Lower lobe of right lung (tissue), 2 donors: ENCODE measurements at places on chromosomes 3 and 15.
A peak's percentile ranks its signal among the peaks of the same experiment; 100 is the strongest.

- DNase-seq = no peak
Measured at GRCh38 chr3:112030901-112031300, 3.6 kb upstream of the TMPRSS7 start.

DNA sequence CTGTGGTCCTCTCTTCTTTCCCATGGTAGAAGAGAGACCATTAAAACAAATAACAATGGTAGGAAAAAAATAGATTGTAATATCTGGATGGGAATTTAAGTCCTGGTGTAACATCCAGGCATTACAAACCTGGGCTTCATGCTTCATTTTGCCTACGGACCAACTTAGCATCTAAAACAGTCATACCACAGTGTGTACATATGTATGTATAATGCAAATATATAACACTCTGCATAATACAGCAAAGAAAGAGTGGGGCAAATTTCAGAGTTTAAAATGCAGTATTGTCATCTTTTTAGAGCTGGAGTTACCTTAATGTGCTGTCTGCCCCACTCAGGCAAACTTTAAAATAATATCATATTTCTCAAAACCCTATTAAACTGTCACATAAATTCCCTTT is 298.2 kb downstream of the AGBL1 start:
- DNase-seq = no peak

- no peak for DNase-seq
Measured at GRCh38 chr3:64049136-64049535, 25.8 kb upstream of the PSMD6 start.

DNA sequence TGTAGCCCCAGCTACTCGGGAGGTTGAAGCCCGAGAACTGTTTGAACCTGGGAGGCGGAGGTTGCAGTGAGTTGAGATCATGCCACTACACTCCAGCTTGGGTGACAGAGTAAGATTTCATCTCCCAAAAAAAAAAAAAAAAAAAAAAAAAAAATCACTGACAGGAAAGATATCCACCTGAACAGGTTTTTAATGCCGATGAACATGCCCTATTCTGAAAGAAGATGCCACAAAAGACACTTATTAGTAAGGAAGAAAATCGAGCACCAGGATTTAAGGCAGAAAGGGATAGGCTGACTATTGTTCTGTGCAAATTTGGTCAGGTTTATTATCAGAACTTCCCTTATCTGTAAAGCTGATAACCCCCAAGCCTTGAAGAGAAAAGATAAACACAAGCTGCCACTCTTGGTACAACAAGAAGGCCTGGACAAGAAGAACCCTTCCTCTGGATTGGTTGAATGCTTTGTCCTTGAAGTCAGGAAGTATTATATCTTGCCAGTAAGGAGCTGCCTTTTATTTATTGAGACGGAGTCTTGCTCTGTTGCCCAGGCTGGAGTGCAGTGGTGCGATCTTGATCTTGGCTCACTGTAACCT is 2.7 kb upstream of the PARP16 start:
- DNase-seq = no peak

DNA sequence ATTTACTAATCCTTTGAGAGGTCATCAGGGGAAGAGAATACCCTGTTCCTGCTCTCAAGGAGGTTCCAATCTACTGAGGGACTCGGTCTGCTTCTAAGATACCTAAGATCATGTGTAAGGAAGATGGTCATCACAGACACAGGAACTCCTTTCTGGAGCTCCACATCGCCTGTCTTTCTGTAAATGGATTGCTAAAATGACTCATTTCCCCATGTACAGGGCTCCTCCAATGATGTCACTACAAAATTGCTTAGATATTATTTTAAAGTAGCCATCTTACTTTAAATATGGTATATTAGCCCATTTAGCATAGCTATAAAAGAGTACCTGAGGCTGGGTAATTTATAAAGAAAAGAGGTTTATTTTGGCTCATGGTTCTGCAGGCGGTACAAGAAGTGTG is 206.1 kb upstream of the PROK2 start:
- DNase-seq = no peak

GRCh38 chr15:37794947-37795346 is 139.5 kb upstream of the TMCO5A start:
- DNase-seq = no peak

DNA sequence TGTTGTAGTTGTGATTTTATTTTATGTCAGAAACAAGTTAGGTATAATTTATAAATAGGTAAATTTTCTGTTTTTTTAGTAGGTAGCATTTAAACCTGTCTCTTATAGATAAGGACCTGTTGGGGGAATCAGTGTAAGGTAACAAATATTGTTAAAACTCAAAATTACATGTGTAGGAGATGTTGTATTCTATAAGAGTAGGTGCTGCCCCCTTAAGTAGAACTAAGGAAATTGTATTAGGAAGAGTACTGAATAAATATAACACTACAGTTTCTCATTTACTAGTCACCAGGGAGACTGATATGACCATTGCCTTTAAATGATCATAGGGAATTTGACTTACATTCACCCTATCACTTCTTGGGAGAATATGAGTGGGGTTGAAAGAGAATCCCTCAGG is 31.2 kb downstream of the SLC25A36 start:
- no peak for DNase-seq

DNA sequence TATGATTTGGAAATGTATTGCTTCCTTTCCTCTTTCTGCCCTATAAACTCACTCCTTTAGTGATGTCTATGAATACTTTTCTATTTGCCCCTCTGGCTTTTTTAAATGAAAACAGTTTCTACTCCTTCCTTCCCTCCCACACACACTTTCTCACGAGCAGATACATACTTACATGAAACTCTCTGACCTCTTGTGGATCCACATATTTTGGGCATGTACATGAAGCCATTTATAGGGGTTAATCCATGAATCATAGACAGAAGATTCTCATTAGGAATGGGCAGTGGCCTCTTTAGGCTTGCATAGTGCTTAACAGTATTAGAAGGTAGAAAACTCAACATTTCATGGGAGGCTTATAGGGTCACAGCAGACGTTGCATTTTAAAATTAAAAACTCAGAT is 24.8 kb downstream of the ANAPC13 start:
- DNase-seq = no peak

DNA sequence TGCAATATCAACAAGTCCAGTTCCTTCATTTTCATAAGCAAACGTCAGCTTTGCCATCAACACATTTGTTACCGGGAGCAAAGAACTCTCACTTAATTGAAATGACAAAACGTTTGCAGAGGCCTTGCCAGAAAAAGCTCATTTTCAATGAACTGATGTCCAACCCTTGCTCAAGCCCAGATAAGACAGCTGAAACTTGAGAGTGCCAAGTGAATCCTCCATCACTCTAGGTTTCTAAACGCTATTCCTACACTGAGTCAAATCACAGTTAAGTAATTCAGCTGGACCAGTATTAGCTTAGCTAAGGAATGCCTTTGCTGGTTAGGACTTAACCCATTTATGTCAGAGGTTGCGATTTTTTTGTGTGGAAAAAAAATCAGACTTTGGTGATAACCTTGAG is 11.5 kb downstream of the CHSY1 start:
- no peak for DNase-seq

GRCh38 chr15:64105113-64105704 is 9.4 kb downstream of the SNX1 start:
- DNase-seq = no peak

DNA sequence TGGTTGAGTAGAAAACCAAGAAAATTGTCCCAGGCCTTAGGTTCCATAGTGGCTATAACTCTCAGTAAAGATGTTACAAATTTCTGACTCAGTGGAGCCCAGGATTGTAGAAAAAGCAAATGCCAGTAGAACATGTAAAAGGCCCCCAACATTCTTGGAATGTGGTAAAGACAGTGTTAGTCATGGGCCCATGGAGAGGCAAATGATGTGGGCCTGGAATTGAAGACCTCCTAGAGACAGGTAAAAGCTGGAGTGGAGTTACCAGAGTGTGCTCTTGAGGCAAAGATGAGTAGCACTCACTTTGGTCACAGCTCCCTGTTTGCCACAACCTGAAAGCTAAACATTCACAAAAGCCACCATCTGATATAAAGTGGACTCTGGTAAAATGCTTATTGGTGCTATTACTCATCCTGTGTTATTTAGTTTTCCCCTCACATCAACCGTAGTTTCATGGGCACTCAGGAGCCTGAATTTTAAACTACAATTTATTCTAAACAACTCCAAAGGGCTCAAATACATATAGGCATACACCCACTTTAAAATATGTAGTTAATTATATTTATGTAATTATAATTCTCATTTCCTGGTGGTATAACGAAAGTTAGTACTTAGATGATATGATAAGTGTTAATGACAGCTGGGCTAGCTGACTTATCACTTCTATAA is 359.6 kb upstream of the NECTIN3 start:
- no peak for DNase-seq

DNA sequence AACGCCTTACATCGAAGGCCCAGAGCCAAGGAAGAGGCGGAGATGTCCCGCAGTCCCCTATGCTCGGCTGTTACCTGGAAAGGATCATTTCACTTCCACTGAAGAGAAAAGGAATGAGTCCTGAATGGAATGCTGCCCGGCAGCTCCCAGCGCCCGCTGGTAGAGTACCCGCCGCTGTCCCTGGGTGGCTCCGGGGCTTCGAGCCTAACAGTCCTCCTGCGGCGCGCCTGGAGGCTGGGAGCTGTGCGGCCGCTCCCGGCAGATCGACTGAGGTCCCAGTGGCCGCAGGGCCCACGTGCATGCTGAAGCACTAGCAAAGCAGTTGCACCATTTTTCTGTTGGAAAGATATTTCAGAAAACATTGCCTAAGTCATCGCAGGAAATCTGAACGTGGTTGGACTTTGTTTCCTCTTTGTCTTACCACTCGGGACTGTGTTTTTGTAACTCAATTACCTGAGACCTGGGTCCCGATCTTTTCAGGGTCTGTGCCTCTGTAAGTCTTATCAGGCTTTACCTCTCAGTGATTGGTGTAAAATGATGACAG is 984 bp downstream of the RNU6-1 start:
- DNase-seq = peak; percentile 86

GRCh38 chr3:142723665-142723967 is 218 bp upstream of the TRPC1 start:
- DNase-seq = no peak

GRCh38 chr15:68418611-68419161 is 13.3 kb downstream of the ITGA11 start:
- no peak for DNase-seq

DNA sequence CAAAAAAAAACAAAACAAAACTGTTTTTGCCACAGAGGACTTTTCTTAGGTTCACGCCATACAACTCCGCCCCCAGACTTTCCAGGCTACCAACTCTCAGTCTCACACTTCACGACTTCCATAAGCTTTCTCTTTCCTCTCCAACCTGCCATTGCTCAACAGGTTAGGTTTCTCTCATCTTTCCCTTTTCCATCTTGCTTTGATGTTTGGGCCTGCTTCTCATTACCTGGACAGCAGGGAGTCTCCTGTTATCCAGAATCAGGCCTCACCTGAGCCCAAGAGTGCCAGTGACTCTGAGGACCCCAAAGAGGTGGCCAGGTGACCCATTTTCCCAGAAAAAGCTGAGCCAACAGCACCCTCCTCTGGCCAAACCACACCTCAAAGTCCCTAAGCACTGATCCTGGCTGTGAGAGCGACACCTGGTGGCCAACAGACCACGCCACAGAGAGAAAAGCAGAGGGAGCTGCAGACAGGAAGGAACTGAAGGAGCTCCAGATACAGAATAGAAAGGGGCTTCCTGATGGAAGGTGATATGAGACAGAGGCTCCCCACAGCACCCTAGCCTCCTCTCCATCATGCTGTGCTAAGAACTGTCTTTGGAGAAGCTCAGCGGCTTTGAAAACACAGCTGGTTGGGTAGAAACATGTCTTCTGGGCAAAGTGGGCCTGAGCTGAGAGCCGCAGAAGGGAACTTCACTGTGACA is 4.0 kb downstream of the CCDC51 start:
- DNase-seq = peak; percentile 87

- peak; percentile 86 for DNase-seq
Measured at GRCh38 chr3:12405432-12406272, 78.6 kb upstream of the TSEN2 start.

- DNase-seq = no peak
Measured at GRCh38 chr15:85125056-85125661, 143.5 kb downstream of the PDE8A start.

DNA sequence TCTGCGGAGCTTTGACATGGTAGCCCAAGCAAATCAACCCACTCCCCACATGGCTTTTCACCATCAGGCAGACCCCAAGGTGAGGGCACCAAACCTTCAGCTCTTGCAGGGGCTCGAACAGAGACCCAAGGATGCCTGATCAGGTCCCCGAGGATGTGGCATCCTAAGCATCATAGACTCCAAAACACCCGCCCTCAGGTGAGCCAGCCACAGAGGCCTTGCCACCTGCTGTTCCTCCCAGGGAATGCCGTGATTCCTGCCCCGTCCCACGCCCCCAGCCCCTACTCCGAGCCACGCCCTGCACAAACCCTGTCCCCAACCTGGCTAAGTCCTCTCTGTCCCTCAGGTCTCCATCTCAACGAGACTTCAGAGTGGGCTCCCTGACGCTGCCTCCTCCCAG is 34.7 kb upstream of the SLC41A3 start:
- no peak for DNase-seq

DNA sequence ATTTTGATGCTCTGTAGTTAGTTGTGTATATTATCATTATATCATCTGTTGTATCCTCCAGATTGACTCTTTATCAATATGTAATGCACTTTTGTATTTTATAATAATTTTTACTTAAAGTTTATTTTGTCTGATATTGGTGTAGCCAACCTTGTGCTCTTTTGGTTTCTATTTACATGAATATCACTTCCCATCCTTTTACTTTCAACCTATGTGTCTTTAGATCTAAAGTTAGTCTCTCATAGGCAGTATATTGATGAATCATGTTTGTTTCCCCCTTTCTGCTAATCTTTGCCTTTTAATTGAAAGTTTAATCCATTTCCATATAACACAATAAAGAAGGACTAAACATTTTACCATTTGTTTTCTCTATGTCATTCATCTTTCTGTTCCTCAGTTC is 28.1 kb upstream of the CD200R1L start:
- no peak for DNase-seq

DNA sequence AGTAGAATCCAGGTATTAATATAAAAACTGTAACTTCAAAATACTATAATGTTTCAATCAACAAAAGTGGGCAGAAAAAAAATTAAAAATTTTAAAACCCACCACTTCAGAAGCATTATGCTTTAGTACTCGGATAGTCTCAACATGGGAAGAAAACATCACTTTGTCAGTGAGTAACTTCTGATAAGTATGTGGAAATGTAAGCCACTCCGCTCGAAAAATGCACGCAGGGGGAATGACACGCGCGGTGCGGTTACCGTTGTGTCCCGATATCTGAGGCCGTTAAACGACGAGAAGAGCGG is 656 bp downstream of the NGLY1 start:
- no peak for DNase-seq

GRCh38 chr15:67685008-67685599 is 140.2 kb upstream of the SKOR1 start:
- no peak for DNase-seq

GRCh38 chr3:195762249-195762585 is 41.4 kb downstream of the MUC20 start:
- DNase-seq = peak; percentile 30

GRCh38 chr15:78044407-78045155 is 32.9 kb downstream of the TBC1D2B start:
- no peak for DNase-seq

GRCh38 chr3:33167716-33168336 is 50.8 kb downstream of the SUSD5 start:
- no peak for DNase-seq

GRCh38 chr3:40387001-40387894 is at the start of gene ENTPD3:
ENTPD3 (plus strand) TSS chr3:40387184; CDS start chr3:40388058, 874 bp downstream.
- peak; percentile 78 for DNase-seq
